NB4 (cell line): ENCODE measurements at places on chromosomes 12 and 14.
A peak's percentile ranks its signal among the peaks of the same experiment; 100 is the strongest.

DNA sequence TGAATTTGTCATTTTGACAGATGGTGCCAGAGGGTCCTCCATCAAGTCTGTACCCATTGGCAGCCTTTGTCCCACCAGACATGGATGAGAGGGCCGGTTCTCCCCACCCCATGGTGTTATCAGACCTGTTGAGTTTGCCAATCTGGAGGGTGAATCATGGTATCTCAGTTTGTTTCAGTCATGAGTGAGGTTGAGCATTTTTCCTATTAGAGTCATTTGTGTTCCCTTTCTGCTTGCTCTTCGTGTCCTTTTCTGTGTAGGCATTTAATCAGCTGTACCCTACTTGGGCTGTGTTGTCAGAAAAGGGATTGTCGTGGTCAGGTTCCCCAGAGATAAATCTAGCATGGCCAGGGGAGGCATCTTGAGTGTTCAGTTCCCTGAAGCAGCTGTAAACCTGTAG, 30.5 kb downstream of the SLC24A4 start:
- DNase-seq, result no peak

GRCh38 chr12:46144433-46144832, 124.4 kb downstream of the SLC38A1 start:
- DNase-seq, result no peak

GRCh38 chr12:15839041-15839440, 43.1 kb upstream of the STRAP start:
- DNase-seq, result no peak

GRCh38 chr14:32244404-32244803, 41.3 kb upstream of the RNU6-8 start:
- no peak for DNase-seq

GRCh38 chr12:109592905-109593272, 19.3 kb downstream of the MVK start:
- DNase-seq, result no peak

- DNase-seq, result peak; percentile 51
These were observed 66.7 kb downstream of the ZFP36L1 start for GRCh38 chr14:68726093-68726695.

DNA sequence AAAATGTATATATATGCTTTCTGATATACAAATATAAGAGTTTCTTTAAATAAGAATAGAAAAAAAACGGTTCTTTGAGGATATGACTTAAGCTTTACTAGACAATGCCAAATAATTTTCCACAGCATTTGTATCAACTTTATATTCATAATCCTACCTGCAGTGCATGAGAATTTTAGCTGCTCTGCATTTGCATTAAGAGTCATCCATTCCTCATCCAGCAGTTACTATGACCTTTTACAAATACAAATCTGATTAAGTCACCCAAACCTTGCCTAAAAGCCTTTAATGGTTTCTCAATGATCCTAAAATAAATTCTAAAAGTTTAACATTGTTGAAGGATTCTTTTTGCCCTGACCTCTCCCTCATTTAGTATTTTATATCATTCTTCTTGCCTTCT, 116.5 kb downstream of the MGAT4C start:
- no peak for DNase-seq

GRCh38 chr12:132582582-132583410, 27.6 kb downstream of the LRCOL1 start:
- no peak for DNase-seq

DNA sequence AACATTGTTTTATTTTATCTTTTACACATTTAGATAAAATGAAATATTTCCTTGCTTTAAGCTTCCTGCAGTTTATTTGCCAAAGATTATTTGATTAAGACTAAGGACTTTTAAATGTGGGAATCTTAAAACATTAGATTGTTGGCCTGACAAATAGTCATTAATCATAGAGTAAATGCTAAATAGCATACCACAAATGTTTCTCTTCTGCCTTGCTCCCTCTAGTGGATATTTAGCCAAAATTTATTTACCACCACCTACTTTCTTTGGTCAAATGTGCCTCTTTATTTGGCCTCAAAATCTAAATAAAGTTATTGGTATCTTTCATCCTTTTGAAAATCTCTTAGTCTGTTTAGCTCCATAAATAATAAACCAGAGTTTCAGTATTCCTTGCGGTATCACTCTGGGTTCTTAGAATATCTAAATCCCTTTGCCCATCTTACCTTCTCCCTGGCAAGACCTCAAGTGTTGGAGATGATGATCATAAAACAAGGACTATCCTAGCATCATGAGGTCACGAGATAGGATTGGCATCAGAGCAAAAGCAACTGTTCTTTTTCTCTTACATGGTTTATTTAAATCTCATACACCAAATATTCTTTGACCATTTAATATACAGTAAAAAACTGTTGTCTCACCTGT, 150.6 kb upstream of the AEBP2 start:
- DNase-seq, result peak; percentile 60

DNA sequence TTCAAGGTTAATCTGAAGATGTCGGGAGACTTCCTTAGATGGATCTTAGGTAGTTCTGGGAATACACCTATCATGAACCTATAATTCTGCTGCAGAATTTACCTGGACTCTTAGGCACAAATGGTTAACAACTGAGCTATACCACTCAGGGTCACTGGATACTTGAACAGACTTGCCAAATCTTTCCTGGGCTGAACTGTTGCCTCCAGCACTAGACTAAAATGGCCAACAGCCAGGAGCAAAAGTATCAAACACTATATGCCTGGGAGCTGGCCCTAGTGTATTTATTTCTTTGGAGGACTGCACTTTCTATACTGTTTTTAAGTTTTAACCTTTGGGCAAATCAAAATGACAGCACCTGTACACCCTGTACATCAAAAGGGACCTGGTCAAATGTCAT, 252.8 kb downstream of the TMEM117 start:
- no peak for DNase-seq

DNA sequence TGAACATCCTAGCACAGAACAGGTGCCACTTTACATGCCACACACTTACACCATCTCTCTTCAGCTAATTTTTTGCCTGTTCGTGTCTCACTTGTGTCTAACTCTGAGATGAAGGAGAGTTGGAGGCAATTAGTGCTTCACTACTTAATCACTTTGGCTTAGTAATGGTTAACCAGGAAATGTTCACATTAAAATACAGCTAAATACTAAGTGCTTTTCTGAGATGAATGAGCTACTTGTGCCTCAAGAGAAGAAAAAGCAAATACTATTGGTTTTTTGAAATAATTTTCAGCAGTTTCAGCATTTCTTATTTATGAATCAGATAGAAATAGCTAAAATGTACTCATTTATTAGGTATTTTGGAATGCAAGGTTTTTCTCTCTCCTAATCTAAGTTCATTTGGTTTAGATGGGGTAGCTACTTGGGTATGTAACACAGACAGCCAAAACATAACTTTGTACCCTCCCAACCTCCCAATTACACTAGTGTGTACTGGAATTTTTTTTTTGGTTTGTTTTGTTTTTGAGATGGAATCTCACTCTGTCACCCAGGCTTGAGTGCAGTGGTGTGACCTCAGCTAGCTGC, 1474.1 kb upstream of the SEL1L start:
- no peak for DNase-seq

DNA sequence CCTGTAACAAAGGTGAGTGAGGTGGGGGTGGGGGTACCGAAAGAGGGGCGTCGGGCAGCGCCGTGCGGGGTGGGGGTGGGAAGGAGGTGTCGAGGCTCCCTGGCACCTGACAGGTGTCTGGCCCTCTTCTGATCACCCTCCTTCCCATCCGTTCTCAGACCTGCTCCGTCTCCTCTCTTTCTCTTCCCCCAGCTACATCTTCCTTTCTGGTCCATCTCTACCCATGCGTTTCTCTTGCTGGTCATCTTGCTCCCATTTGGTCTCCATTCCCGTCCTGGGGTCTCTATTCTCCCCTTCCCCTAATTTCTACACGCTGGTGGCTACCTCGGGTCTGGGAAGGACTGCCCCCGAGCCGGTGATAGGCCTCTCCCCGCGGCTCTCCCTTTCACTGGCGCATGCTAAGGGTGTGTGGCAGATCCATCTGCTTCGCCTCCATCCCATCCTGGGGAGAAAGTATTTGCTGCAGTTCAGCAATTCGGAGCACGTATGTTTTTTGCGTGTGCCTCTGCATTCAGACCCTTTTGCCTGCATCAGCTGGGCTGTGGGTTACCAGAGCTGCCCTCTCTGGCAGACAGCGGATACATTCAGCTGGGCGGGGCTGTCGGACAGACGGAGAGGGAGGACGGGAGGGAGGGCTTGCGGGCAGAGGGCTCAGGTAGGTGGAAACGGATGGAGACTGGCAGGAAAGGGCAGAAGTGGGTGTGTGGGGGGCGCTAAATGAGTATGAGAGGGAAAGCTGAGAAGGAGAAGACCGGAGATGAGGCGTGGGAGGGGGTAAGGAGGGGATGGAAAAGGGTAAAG, 730 bp downstream of the CLSTN3 start:
- peak; percentile 49 for DNase-seq
